ENCODE measurements at places on chromosomes 6 and 20.

DNA sequence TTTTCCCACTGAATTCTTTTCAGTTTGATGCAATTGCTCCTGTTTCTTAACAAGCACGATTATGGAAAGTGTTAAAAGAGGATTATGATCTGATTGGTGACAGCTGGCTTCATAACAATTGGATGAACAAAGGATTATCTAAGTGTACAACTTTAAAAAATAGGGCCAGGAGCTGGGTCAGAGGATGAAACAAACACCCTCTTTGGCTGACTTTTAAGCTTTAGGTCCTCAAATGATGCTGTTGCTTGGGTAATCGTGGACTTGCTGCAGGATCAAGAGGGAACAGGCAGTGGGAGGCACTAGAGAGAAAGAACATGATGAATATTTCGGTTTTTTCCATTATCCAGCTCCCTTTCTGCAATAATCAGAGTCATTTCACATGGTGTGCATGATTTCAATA lies 35.5 kb upstream of the TMX4 start:
- no peak for DNase-seq

GRCh38 chr6:143251288-143251687 lies 190.6 kb downstream of the AIG1 start:
- DNase-seq: no peak

DNA sequence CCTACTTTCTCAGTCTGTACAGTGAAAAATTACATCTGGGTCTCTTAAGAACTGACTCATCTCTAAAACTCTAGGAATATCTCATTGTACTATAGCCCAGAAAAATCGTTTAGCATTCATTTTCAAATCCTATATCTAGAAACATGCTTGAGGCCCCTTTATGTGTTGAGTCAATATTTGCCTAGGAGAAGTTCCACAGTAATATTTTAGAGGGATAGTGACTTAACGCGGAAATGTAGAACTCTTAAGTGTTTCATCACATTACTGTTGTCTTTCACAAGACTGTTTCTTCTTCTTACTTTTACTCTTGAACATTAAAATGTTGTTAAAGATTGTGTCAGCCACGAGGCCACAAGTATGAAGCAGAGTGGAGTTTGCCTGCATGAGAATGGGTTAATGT lies 23.0 kb upstream of the MYLIP start:
- DNase-seq: no peak

DNA sequence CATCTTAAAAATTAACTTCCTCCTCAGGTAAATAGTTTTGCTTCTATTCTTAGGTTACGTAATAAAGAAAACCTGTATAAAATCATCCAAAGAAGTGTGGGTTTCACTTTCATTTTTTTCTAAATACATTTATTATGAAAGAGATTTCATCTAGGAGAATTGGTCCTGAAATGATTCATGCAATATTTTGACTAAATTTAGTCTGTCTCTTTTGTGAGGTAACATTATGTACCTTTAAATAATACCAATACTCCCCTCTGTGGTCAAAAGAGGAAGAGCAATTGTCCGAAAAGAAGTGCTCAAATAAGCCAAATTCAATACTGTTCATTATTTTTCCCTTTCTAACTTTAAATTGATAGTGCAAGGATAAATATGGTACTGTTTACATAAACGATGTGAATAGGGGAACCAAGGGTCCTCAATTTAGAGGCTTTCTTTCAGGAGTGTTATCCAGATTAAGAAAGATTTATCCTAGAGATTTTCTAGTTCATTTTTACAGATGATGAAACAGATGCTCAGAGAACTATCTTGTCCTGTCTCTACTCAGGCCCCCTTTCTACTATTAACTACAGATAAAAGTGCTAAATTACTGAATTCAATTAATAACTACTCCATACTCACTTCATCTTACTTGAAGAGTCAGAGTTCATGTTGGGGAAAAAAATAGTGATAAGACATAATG lies 26.2 kb downstream of the CYP39A1 start:
- DNase-seq: no peak

DNA sequence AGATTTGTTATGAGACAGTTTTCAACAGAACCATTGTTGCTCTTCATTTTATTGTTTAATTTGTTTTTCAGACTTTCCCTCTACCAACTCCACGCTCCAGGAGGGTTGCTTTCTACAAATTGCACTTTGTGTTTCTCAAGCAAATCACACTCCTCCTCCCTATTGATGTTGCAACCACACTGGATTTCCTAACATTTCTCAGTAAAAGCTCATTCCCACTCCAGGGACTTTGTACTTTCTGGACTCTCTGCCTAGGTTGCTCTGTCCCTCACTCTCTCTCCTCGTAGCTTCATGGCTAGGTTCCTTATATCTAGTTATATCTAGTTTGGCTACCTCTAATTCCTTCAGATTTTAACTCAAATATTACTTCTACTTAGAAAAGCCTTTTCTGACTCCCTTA lies 20.3 kb downstream of the PGK2 start:
- DNase-seq: no peak

GRCh38 chr20:61520076-61520892 lies 268.2 kb downstream of the CDH4 start:
- DNase-seq: no peak

DNA sequence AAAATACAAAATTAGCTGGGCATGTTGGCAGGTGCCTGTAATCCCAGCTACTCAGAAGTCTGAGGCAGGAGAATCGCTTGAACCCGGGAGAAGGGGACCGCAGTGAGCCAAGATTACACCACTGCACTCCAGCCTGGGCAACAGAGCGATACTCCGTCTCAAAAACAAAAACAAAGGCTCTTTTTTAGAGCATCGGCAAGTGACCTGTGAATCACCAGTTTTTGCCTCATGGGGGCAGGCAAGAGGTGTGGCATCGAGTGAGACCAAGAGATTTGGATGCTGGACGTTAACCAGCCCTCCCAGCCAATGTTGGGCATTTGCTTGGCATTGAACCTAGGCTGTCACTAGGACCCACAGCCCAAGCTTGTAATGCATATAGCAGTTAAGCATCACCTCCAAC lies 14.6 kb upstream of the CDK5RAP1 start:
- DNase-seq: no peak

DNA sequence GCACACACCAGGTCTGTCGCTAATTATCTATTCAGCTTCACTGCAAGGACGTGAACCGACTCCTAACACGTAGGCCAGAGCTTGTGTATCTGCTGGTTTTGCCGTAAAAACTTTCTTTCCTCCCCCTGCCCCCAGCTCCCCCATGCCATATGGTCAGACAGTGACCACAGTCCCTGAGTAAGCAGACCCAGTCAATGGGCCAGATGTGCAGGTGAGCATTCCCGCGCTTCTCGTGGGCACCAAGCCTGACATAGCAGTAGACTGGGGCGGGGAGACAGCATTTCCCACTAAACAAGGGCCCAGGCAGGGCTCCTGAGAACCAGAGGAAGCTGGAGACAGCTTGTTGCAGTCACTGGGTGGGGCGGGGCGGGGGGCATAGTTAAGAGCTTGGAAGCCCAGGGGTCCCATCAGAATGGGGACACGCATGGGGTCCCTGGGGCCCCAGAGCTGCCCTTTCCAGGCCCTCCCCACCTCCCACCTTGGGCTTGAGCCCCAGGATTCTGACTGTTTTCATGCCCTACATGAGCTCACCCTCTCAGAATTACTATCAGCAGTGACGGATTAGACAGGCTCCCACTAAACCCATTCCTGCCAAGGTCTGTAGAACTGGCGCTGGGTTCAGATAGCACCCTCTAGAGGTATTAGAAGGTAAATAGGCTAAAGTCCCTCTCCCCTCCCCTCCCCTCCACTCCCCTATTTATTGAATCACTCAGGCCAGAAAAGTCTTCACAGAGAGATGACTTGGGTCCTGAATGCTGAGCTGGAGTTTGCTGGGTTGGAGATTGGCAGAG lies 51.8 kb downstream of the CDH26 start:
- DNase-seq: no peak

Data from stimulated activated CD8-positive, alpha-beta memory T cell treated with anti-CD3 and anti-CD28 coated beads, Interleukin-15, amount 100 ng/mL, for 24 hours (primary cell).